GM04503 (cell line): ENCODE measurements at places on chromosomes 12 and 14.

- no peak for DNase-seq
Observed at GRCh38 chr12:80805106-80805505, 88.4 kb downstream of the MYF5 start.

- no peak for DNase-seq
Observed at GRCh38 chr12:113244047-113244460, 22.8 kb downstream of the TPCN1 start.

GRCh38 chr12:132161036-132161781 is 17.0 kb downstream of the NOC4L start:
- no peak for DNase-seq

DNA sequence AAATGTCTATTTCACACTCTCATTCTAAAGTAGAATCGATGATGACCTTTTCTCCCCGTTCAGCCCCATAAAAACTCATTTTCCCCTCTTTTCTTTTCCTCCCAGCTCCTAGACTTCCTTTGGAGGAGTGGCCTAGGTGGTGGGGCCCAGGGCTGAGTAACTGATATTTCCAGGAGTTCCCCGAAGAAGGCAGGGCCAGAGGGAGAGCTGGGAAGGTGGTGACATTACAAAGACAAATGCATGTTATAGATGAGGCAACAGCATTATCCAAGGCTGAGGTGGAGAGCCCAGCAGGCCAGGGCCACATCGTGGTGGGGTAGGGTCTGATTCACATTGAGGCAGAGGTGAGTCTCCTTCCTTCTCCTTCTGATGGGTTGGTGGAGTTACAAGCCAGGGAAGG is 22.2 kb upstream of the HDAC7 start:
- DNase-seq, result no peak

GRCh38 chr12:98185606-98186005 is 329.8 kb upstream of the TMPO start:
- no peak for DNase-seq
